Skin of body (tissue), 3 donors: ENCODE measurements at places on chromosomes 3 and 15.

DNA sequence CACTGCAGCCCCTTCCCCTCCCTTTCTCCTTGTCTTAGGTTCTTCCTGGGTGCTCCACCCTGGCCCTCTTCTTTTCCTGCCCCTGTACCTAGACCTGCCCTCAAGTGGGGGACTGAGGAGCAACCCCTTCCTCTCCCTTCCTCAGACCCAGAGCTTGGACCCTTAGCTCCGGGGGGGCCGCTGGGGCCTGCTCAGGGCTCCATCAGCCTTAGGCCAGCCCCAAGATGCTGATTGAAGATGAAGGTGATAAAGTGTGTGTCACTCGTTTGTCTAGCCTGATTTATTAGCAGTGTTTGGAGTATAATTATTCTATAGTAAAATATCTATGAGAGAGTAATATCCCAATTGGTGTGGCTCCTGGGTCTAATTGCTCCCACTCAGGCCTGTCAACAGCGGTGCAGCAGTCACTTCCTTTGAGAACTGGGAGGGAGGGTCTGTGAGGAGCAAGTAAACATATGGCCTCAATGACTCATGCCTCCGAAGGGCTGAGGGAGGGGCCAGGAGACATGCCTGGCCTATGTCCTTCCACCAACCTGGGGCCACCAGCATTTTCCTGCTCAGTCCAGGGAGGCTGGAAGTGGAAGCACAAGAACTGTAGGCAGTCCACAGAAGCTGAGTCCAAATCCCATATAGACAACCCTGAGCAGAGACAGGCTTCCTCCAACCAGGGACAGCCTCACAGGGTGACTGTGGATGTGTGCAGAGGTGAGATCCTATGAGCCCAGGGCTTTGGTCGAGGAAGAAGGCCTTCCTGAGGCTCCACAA is 123.2 kb downstream of the DNAJB8 start:
- DNase-seq: no peak

DNA sequence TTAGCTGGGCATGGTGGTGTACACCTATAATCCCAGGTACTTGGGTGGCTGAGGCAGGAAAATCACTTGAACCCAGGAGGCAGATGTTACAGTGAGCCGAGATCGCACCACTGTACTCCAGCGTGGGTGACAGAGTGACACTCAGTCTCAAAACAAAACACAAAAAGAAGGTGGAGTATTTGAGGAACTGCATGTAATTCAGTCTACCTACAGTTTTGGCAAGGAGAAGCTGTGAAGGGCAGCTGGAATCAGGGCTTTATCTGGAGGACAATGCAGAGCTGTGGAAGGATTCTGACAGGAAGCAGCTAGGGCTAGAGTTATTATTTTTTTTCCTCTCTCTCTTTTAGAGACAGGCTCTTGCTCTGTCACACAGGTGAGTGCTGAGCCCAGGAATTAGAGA is 6.8 kb downstream of the H1-8 start:
- no peak for DNase-seq

DNA sequence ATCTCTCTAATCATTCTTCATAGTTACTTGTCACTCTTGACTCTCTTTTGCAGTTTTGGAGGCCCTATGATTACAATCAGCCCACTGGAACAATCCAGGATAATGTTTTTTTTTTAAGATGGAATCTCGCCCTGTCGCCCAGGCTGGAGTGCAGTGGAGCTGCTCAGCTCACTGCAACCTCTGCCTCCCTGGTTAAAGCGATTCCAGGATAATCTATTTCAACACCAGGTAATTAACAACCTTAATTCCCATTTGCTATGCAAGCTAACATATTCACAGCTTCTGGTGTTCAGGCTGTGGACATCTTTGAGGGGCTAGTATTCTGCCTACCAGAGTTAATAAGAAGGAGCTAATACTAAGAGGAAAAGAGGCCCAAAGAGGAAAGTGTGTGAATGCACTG is 1.1 kb upstream of the BLOC1S6 start:
- no peak for DNase-seq

- DNase-seq: no peak
Measured at GRCh38 chr3:23663661-23664186, 142.0 kb upstream of the UBE2E1 start.

DNA sequence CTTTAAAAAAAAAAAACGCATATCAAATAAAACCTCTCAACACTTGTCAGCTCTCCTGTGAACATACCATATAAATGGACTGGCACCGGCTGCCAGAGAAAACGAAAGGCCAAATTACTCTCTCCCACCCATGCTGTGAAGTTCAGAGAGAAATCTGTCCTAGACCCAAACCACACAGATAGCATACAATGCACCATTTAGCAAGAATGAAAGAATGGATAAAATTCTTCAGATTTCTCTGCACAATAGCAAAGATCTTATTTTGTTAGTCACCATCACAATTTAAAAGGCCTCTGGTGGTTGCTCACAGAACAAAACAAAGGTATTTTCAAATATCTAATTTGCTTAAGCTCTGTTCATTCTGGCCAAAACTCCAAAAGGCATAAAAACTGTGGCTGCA is 93.9 kb upstream of the BHLHE40 start:
- DNase-seq: no peak

DNA sequence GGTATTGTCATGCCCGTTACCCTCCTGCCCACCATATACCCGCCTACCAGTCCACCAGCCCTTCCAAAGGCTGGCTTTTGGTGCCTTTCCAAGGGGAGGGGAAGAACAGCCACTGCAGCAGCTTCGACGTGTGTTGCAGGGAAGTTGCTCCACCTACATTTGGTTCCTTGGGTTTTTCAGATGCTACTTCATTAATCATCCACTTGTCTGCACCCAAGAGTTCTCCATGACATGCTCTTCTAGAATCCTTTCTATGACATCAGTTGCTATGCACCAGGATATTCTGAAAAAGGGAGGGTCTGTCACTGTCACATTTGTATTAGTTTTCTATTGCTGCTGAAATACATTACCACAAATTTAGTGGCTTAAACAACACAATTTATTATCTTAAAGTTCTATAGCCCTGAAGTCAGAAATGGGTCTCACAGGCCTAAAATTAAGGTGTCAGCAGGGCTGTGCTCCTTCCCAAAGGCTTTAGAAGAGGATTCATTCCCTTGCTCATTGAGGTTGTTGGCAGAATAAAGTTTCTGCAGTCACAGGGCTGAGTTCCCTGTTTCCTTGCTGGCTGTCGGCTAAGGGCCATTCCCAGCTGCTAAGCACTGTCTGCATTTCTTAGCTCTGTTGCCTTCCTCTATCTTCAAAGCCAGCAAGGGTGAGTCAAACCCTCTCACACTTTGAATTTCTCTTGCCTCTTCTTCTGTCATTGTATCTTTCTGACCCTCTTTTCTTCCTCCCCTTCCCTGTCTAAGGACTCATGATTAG is at the start of gene LYZL4:
LYZL4 (minus strand) TSS at position 241 of the 762 bp plus-strand sequence. CDS start 3,359 bp downstream, outside the sequence.
- DNase-seq: no peak

GRCh38 chr3:15051531-15051930 is 13.6 kb downstream of the MRPS25 start:
- no peak for DNase-seq

DNA sequence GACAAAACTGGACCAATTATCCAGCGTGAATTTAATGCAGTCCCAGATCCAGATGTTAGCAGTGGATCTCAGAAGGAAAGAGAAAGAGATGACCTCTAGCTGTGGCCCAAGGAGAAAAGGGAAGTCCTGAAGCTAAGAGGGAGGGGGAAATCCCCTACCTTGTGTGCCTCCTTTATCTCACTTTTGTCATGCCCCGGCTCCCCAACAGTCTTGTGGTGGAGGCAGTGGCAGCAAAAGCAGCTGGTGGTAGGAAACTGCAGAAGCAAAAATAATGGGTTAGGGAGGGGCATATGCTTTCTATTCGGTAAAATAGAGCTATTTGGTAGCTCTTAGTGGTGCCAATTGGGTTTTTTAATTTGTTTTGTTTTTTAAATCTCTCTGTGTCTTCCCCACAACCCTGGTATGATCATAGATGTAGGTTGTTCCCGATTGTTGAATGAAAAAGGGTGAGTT is 56.5 kb downstream of the MCTP2 start:
- no peak for DNase-seq

DNA sequence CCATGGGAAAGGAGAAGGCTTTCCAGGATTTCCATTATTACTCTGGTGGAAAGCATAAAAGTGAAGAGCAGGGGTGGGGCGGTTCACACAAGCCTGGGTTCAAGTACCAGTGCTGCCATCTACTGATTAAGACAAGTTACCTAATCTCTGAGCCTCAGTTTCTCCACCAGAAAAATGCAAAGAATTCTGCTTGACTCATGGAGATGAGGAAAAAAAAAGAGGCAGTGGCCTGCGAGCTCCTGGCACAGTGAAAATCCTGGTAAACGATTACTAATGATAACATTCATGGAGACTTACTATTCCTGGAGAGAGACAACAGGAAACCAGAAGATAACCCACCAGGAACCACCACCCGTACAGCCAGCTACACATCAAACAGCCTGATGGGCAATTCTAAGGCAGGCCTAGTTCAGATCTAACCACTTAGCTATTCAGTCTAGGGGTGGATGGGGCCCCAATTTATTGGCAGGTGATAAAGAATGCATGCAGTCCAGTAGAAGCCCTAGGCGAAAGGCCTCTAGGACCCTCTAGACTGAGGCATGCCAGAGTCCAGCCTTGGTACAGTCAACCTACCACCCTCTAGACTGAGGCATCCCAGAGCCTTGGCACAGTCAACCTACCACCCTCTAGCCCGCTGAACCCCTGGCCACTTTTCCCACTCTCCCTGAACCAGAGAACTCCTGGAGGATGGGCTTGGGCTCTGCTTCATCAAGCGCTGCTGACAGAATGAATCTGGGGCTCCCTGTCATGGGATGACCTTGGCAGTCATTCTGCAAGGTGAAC is 2.5 kb downstream of the AMOTL2 start:
- DNase-seq: no peak

DNA sequence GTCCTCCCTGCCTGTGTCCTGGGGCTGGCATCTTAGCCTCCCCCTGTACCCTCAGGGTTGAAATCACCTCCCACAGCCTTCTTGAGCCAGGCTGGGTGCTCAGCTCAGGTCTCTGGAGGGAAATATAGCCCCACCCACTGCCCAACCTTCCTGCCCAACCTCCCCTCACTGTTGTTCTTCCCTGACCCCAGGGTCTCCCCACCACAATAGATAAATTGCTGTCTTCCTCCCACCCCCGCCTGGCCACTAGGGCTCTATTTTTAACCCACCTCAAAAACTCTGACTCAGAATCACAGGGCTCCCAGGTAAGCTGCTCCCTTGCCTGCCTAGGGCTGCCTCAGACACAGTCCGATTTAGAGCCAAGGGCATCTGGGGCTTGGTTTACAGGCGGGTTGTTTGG is 15.0 kb downstream of the HCN4 start:
- no peak for DNase-seq

DNA sequence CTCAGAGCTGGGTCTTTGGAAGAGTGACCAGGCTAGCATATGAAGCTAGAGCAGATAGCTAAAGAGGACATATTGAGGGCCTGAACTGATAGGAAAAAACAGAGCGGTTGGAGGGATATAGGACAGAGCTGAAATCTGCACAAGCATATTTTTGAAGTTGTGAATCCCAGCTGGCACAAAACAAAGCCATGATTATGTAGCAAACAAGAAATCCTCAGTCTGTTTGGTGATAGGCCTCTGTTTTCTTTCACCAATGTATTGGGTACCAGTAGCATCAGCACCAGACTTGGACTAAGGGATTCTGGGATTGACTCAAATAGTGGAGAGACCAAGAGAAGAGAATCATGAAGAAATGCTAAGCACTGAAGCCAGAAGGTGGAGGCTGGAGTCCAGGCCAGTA is 151.0 kb downstream of the FAM43A start:
- no peak for DNase-seq

- no peak for DNase-seq
Measured at GRCh38 chr3:196355668-196356067, 17.5 kb upstream of the TM4SF19 start.

- DNase-seq: no peak
Measured at GRCh38 chr3:98367464-98368246, 14.0 kb downstream of the OR5K4 start.

DNA sequence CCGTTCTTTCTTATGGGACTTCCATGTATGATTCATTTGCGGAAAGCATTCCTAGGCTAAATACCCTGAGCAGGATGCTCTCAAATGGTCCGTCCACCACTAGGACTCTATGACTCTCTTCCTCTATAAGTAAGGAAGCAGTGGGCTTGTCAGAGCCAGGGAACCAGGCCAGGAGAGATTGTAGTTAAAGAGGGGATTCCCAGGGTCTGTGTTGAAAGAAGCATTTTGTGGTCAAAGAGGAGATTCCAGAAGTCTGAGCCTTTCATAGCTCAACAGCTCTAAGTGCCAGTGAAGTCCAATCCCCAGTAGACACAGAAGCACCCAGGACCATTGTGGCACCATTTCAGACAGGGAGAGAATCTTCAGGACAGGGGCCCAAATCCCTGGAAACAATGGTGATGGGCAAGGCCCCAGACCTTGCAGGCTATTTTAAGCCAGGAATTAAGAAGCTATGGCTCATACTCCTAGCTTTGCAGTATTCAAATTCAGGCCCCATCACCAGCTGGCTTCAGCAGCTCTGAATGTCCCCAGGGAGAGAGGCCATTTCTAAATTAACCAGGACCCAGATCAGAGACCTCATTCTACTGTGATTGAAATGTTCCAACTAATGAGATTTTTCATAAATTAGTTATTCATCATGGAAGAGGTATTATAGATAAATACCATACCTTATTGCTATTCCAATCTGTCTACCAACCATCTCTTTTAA is 81.7 kb downstream of the CD47 start:
- DNase-seq: no peak

GRCh38 chr15:34606545-34606944 is 23.1 kb upstream of the GOLGA8B start:
- DNase-seq: no peak

- DNase-seq: no peak
Measured at GRCh38 chr3:108826309-108827187, 4.0 kb downstream of the TRAT1 start.

DNA sequence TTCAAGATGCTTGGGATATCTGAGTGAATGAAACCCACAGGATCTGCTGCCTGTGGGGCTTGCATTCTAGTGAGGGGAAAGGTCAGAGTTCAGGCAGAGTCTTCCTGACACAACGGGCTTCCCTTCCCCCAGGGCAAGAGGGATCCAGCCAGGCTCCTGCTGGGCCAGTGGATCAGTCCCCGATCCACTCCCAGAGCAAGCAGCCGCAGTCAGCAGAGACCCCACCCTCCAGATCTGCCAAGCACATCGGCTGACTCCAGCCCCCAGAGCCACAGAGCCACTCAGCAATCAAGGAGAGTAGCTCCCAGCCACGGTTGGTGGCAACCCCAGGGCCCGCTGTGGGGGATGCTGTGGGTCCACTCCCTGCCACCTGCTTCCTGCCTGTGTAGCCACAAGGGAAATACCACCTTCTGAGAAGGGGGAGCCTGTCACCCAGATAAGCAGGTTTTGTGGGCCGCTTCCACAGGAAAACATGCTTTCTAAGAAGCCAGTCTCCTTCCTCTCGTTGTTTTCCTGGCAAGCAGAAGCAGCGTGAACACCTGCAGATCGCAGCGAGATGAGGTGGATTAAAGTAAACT is 44.9 kb downstream of the CPN2 start:
- no peak for DNase-seq
